ENCODE measurements at places on chromosomes 1 and 21. TPM values are rescaled to one million over a fixed set of nuclear protein-coding genes. Genes with fewer than 3 reads are reported as not detected.

Gene PRDM15
- total RNA-seq: 10.6 TPM

Gene FAM72B
- total RNA-seq: 15.3 TPM

Gene LCA5L
- total RNA-seq: not detected

Gene AUNIP
- total RNA-seq: 3.0 TPM

Gene PRR9
- not detected for total RNA-seq

Gene PLA2G2F
- total RNA-seq: not detected

Gene SLC16A4
- total RNA-seq: 0.39 TPM

Gene ZNF672
- 46.4 TPM for total RNA-seq

Gene GBP7
- total RNA-seq: 0.39 TPM

Gene PADI3
- not detected for total RNA-seq

Gene ZNF670
- total RNA-seq: 2.0 TPM

Gene FMN2
- not detected for total RNA-seq

Gene VWA5B1
- total RNA-seq: 0.05 TPM

Gene LCK
- 449 TPM for total RNA-seq

Gene DPT
- not detected for total RNA-seq

Gene FMO3
- not detected for total RNA-seq

Gene CD84
- 5.4 TPM for total RNA-seq

Gene CCDC190
- not detected for total RNA-seq

Gene EXTL1
- not detected for total RNA-seq

Gene IVL
- not detected for total RNA-seq

Gene TNFRSF4
- 11.7 TPM for total RNA-seq

Data from activated naive CD4-positive, alpha-beta T cell treated with anti-CD3 and anti-CD28 coated beads, Interleukin-2, amount 10 ng/mL, durations not matched to agents 5 hours and 36 hours (primary cell).